Mesothelial cell of epicardium (in vitro differentiated cells): ENCODE measurements at places on chromosomes 5 and 9. TPM values are rescaled to one million over a fixed set of nuclear protein-coding genes. Genes with fewer than 3 reads are reported as not detected.
A peak's percentile ranks its signal among the peaks of the same experiment; 100 is the strongest.

- H3K27me3 ChIP-seq = no peaks in the 10 kb centered on the region
- no peak overlapping the region for H3K27ac ChIP-seq
- DNase-seq = no peak
- H3K36me3 ChIP-seq = peaks cover 13% of the 10 kb centered on the region
- H3K4me1 ChIP-seq = no peaks in the 10 kb centered on the region
Observed at GRCh38 chr5:35665096-35665495, 47.4 kb downstream of the SPEF2 start.

DNA sequence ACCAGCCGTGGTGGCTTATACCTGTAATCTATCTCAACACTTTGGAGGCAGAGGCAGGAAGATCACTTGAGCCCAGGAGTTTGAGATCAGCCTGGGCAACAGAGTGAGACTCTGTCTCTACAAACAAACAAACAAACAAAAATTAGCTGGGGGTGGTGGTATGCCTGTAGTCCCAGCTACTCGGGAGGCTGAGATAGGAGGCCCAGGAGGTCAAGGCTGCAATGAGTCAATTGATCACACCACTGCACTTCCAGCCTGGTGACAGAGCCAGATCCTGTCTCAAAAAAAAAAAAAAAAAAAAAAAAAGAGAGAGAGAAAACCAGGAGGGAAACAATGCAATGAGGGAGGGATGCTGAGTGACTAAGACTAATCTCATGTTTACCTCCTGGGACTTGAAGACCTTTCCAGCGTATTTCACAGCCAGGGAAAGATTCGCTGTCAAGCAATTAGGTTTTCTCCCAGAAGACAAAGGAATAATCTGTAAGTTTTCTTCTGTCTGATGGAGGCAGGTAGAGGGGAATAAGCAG is 51.1 kb upstream of the MIER3 start:
- H3K4me3 ChIP-seq = no peak overlapping the region
- peaks cover 8% of the 10 kb centered on the region for H3K4me1 ChIP-seq
- H3K27me3 ChIP-seq = no peaks in the 10 kb centered on the region
- H3K36me3 ChIP-seq = no peaks in the 10 kb centered on the region

DNA sequence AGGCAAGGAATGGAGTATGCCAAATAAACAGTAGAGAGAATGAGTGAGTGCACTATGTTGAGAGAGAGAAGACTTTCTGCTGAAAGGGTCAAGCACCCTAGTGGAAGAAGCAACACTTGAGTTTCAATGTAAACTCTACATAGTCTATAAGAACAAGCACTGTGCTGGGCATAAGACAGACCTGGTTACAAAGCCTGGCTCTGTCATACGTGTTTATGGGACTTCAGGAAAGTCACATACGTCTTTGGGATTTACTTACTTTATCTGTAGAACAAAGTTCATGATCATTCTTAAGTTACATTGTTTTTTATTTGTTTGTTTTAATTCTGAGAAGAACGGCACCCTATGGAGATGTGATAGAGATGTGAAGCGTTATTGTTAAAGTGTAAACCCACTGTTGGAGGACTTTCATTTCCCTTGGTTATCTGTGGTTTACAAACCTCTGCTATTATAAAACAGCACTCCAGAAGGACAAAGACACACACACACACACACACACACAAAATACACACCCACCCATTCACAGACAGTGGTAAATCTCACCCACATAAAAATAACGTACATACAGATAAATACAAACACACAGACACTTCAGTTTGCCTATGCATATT is 70.7 kb upstream of the TRIM32 start:
- H3K4me1 ChIP-seq = no peaks in the 10 kb centered on the region
- no peak overlapping the region for H3K27ac ChIP-seq
- H3K27me3 ChIP-seq = no peaks in the 10 kb centered on the region
- DNase-seq = no peak

- no peaks in the 10 kb centered on the region for H3K4me1 ChIP-seq
- no peak overlapping the region for H3K27ac ChIP-seq
- H3K4me3 ChIP-seq = no peak overlapping the region
- no peaks in the 10 kb centered on the region for H3K27me3 ChIP-seq
- DNase-seq = no peak
Observed at GRCh38 chr9:6581253-6581652, 64.3 kb downstream of the GLDC start.

DNA sequence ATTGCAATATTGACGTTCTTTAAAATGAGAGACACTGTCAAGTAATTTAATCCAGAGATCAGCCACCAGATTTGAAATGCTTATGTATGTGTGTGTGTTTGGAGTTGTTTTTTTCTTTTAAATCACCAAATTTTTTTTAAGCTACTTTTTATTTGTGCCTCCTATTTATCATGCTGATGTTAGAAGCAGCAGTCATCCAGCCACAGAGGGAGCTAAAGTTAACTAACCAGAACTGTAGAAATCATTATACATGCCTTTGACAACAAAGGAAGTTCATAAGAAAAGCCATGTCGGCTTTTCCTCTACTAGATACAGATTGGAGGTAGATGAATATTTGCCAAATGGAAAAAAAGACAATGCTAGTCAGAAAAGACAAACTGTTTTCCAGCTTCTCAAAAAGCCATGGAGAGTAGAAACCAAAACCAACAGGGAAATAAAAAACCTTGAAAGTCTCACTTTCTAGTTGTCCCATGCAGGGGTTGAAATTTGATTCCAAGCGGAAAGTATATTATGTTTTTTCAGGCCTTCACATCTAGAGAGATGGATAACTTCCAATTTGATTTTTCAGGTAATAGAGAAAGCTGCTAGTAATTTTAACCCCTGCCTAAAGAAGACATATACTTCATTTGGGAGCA is 4.5 kb downstream of the PURA start:
- peaks cover 14% of the 10 kb centered on the region for H3K27me3 ChIP-seq
- DNase-seq = no peak
- no peak overlapping the region for H3K27ac ChIP-seq
- no peak overlapping the region for H3K4me3 ChIP-seq

GRCh38 chr5:171175746-171176145 is 133.3 kb upstream of the TLX3 start:
- peak overlapping the region; percentile 83 for H3K27ac ChIP-seq
- peaks cover 20% of the 10 kb centered on the region for H3K36me3 ChIP-seq
- no peak for DNase-seq
- H3K27me3 ChIP-seq = no peaks in the 10 kb centered on the region
- H3K4me3 ChIP-seq = no peak overlapping the region

- DNase-seq = no peak
- no peaks in the 10 kb centered on the region for H3K27me3 ChIP-seq
- peak within 1 kb of the TSS; percentile 94 for H3K27ac ChIP-seq
Observed at GRCh38 chr5:42811591-42812446, at the start of gene SELENOP. Gene SELENOP (minus strand): TSS chr5:42811892. CDS start chr5:42808353, 3,539 bp downstream.

- no peak overlapping the region for H3K27ac ChIP-seq
- DNase-seq = no peak
- H3K36me3 ChIP-seq = peaks cover 5% of the 10 kb centered on the region
- peaks cover 7% of the 10 kb centered on the region for H3K4me1 ChIP-seq
- no peaks in the 10 kb centered on the region for H3K27me3 ChIP-seq
Observed at GRCh38 chr5:67283275-67283987, 86.8 kb upstream of the CD180 start.

DNA sequence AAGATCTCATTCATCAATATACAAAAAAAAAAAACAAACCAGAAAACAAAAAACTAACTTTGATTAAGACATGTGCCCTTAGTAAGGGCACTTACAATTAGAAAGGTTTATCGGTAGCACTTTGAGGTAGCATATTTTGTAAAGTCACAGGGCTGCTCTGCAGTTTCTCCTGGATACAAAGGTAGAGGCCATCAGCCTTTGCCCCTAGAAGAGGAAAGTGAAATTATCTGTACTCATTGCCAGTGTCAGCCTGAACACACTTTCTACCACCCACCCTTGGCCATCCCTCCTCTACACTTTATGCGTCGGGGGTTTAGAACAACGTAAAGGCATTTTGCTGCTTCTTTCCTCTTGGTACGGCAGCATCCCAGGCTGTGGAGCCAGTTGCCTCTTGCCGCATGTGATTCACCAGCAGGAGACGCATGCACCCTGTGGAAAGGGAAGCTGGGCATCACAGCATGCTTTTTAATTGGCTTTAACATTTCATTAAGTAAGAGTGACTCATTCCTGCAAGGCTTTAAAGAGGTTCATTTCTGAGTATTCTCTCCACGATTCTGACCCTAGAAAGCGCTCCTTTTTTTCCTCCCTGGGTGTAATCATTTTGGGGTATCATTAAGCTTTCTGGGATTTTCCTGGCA is 84.6 kb downstream of the CEMIP2 start:
- H3K27me3 ChIP-seq = no peaks in the 10 kb centered on the region
- H3K4me1 ChIP-seq = peaks cover 70% of the 10 kb centered on the region
- peaks cover 13% of the 10 kb centered on the region for H3K36me3 ChIP-seq
- no peak for DNase-seq
- peak overlapping the region; percentile 89 for H3K27ac ChIP-seq

DNA sequence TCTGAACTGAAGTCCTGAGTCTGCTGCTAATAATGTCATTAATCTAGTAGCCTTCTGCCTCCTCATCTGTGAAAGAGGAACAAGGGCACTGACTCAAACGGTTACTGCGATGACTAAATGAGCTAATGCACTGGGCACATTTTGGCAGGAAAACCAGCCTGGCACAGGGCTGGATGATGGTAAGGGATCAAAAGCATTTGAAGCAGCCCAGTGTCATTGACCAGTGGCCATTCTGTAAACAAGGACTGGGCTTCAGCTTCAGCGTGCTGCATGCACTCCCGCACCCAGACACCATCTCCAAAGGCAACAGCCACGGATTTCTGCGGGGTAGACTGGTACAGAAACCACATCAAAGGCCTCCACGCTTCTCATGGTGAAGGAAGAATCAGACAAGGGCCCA is 8.0 kb downstream of the GCNT4 start:
- H3K4me3 ChIP-seq = no peak overlapping the region
- H3K27ac ChIP-seq = no peak overlapping the region
- H3K27me3 ChIP-seq = no peaks in the 10 kb centered on the region
- no peak for DNase-seq
- H3K4me1 ChIP-seq = peaks cover 15% of the 10 kb centered on the region

The GRXCR2 gene
- not detected in 3 replicates for total RNA-seq

The DND1 gene
- total RNA-seq = 3.3 to 3.9 TPM (median 3.5 TPM) in 3 replicates

The SLC25A2 gene
- total RNA-seq = 1.3 to 1.6 TPM (median 1.6 TPM) in 3 replicates
